GM23338 (cell line): ENCODE measurements at places on chromosomes 7 and 10.

- DNase-seq, result no peak
These were observed 99.4 kb downstream of the BTRC start for GRCh38 chr10:101453318-101453717.

GRCh38 chr10:110725801-110726630 is 81.9 kb downstream of the RBM20 start:
- DNase-seq, result peak; percentile 19

DNA sequence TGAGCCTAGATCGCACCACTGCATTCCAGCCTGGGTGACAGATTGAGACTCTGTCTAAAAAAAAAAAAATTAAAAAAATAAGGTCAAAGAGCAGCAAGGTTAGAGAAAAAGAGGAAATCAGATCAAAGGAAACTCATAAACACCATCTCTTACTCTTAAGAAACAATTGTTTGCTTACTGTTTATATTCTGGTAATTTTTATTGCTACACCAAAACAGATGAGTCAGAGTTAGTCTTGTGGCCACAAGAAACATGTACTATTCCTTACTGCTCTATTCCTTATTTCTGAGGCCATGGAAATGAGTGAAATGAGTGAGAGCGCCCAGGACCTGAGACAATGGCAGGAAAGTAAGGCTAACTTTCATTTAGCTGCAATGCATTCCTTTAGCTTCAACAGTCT is 387.3 kb downstream of the HPSE2 start:
- peak; percentile 3 for DNase-seq

GRCh38 chr7:118734541-118734940 is 510.0 kb downstream of the ANKRD7 start:
- DNase-seq, result no peak

GRCh38 chr7:85396676-85397075 is 209.8 kb upstream of the SEMA3D start:
- peak; percentile 73 for DNase-seq

- peak; percentile 62 for DNase-seq
These were observed 49.9 kb downstream of the C10orf67 start for GRCh38 chr10:23294638-23295247.

- DNase-seq, result no peak
These were observed 98.4 kb downstream of the LYZL1 start for GRCh38 chr10:29387269-29387668.

DNA sequence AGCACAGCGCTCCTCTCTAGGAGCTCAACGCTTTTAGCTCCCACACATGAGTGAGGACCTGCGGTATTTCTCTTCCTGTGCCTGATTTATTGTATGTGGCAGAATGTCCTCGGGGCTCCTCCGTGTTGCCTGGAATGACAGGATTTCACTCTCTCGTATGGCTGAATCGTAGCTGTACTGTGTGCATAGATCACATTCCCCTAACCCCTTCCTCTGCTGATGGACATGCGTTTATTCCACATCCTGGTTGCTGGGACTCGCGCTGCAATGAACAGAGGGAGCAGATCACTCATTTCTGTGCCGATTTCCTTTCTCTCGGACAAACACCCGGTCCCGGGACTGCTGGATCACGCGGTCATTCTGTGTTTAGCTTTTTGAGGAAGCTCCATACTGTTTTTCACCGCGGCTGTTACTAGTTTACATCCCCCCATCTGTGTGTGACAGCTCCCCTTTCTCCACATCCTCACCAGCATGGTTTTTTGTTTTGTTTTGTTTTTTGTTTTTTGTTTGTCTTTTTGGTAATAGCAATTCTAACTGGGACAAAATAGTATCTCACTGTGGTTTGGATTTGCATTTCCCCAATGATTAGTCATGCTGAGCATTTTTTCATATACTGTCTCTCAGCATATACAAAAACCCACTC is 76.3 kb downstream of the FOXL3 start:
- no peak for DNase-seq

DNA sequence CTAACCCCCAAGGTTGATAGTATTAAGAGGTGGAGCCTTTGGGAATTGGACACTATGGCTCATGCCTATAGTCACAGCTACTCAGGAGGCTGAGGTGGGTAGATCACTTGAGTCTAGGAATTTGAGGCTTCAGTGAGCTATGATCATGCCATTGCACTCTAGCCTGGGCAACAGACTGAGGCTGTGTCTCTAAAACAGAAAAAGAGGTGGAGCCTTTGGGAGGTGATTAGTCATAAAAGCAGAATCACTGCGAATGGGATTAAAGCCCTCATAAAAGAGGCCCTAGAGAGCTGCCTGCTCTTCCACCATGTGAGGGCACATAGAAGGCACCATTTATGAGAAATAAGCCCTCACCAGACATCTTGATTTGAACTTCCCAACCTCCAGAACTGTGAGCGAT is 81.9 kb downstream of the SKAP2 start:
- DNase-seq, result no peak

GRCh38 chr10:119341459-119342301 is 134.3 kb downstream of the GRK5 start:
- DNase-seq, result no peak

DNA sequence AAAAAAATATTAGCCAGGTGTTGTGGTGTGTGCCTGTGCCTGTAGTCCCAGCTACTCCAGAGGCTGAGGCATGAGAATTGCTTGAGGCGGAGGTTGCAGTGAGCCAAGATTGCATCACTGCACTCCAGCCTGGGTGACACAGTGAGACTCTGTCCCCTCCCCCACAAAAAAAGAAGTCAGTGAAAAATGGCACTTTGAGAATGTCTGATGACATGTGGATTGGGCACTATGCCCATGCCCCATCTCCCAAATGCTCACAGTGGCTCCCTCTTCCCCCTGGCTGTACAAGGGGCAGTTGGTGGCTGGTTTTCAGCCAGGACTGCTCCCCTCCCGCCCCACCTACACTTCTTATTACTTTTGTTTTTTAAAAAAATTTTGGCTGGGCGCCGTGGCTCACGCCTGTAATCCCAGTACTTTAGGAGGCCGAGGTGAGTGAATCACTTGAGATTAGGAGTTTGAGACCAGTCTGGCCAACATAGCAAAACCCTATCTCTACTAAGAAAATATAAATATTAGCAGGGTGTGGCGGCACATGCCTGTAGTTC is 26.1 kb downstream of the IL15RA start:
- no peak for DNase-seq

GRCh38 chr10:22229802-22230157 is 12.0 kb upstream of the EBLN1 start:
- DNase-seq, result no peak

DNA sequence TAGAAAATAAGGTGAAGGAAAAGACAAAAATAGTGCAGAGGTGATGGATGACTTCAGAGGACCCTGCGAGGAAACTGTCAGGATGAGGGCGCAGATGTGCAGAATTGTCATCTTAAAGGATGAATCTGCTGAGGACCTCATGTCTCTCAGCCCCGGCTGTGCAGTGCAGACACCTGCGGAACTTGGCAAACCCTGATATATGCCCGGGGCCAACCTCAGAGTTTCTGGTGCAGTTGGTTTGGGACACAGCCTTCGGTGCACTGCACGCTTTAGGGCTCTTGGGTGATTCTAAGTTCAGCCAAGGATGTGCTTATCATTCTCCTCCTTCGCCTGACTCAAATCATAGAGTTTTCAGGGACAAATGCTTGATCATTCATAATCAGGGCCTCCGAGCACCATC is 310.1 kb downstream of the TCERG1L start:
- DNase-seq, result no peak

DNA sequence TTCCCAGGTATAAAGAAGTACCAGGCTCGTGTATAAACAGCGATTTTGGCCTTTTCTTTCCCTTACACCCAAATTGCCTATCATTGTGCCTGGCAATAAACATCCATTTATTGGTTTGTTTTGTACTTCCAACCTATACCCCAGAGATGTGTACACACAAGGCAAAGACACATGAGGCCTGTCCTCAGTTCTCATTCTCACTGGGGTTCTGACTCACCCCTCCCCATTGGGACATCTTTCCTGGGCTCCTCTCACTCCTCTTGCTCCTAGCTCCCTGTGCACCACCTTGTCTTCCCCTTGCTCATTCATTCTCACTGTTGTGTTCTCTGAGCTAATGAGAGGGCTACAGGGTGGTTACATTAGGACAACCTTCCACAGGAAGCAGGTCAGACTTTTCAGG is 240.7 kb downstream of the ANK3 start:
- no peak for DNase-seq

- no peak for DNase-seq
These were observed 194.8 kb downstream of the MAD1L1 start for GRCh38 chr7:2037808-2038522.

- DNase-seq, result no peak
These were observed 57.7 kb upstream of the PPP2R2D start for GRCh38 chr10:131843089-131843595.

DNA sequence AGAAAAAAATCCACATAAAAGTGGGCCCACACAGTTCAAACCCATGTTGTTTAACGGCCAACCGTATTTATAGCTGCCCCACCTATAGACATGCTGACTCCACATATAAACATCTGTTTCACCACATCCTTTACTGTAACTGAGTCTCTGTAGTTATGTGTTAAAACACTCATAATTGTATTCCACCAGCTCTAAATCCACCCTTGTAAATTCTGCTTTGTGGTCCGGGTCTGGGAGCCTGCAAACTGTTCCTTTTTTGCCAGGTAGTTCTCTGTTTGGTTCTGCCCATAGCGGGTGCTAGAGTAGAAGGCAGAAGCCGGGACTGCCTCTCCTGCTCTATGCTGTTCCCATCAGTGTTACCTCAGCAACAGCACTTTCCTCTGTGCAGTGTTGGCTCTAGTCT is 20.2 kb upstream of the FHIP2A start:
- no peak for DNase-seq

GRCh38 chr10:123327896-123328295 is 173.7 kb downstream of the BUB3 start:
- no peak for DNase-seq

GRCh38 chr10:56181607-56182006 is 179.5 kb downstream of the ZWINT start:
- DNase-seq, result no peak

GRCh38 chr10:119775529-119775928 is 49.7 kb downstream of the INPP5F start:
- DNase-seq, result no peak

GRCh38 chr10:110353244-110354119 is 48.8 kb upstream of the SMNDC1 start:
- DNase-seq, result peak; percentile 58

- no peak for DNase-seq
These were observed 111.8 kb downstream of the SDK1 start for GRCh38 chr7:3412871-3413270.
